Right renal cortex interstitium (tissue), 3 donors: ENCODE measurements at places on chromosomes 1 and 21.

- DNase-seq = no peak
These were observed 48.2 kb downstream of the SYT2 start for GRCh38 chr1:202662081-202662480.

DNA sequence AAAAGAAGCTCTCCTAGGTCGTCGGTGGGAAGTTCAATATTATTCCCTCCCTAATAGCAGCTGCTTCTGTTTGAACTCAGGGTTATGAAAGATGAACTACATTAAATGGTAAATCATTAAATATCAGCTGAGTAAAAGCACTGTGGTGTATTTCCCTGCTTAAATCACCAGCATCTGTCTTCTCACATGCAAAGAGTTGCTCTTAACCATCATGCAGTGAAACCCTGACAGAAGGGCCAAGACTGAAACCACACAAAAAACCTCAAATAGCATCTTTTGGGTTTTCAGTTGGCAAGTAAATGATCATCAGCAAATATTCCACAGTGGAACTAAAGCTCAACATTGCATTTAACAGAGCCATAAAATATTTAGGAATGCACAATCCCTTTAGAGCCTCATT lies 380.0 kb upstream of the ADGRL2 start:
- DNase-seq = no peak

DNA sequence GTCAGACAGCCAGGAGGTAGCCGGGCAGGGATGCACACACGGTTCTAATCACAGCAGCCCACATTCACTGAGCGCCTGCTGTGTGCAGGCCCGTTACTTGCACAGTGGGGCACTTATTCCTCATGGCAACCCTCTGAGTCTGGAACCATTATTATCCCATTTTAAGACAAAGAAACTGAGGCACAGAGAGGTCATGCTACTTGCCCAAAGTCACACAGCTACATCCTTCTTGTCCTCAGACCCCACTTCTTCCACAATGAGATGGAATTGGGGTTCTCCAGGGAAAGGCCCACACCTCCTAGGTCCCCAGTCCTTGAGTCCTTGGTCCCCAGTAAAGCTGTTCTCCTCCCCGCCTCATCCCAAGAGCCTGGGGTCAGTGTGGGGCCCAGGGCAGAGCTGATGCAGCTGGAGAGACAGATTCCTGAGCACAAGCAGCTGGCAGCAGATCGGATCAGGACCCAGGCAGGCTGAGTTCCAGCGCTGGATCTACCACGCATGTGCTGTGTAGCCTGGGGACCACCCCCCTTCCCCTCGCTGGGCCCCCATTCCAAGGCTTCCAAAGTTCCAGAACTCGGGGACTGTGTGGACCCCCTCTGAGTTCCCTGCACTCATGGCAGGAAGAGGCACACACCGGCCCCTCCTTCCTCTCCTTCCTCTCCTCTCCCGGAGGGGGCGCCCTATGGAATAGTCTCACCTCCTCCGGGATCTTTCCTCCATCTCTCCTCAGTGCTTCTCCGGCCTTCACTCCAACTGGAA lies 393.4 kb downstream of the MATN1 start:
- no peak for DNase-seq

GRCh38 chr1:79815115-79815514 lies 808.6 kb upstream of the ADGRL4 start:
- no peak for DNase-seq

- no peak for DNase-seq
These were observed 5.3 kb downstream of the SKI start for GRCh38 chr1:2233468-2233867.

DNA sequence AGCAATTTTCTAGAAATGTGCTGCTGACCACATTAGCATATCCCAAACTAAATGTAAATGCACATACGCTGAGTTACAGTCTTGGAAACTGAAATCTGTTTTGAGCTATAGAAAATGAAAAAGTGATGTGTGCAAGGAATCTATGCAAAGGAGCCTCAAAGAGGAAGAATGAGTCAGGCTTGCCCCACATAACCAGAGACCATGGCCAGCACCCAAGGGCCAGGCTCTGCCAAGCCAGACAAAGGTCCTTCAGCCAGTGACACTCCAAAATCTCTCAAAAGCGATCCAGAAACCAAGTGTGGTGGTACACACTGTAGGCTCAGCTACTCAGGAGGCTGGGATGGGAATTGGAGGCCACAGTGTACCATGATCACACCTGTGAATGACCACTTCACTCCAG lies 195.2 kb downstream of the TOMM20 start:
- DNase-seq = no peak

DNA sequence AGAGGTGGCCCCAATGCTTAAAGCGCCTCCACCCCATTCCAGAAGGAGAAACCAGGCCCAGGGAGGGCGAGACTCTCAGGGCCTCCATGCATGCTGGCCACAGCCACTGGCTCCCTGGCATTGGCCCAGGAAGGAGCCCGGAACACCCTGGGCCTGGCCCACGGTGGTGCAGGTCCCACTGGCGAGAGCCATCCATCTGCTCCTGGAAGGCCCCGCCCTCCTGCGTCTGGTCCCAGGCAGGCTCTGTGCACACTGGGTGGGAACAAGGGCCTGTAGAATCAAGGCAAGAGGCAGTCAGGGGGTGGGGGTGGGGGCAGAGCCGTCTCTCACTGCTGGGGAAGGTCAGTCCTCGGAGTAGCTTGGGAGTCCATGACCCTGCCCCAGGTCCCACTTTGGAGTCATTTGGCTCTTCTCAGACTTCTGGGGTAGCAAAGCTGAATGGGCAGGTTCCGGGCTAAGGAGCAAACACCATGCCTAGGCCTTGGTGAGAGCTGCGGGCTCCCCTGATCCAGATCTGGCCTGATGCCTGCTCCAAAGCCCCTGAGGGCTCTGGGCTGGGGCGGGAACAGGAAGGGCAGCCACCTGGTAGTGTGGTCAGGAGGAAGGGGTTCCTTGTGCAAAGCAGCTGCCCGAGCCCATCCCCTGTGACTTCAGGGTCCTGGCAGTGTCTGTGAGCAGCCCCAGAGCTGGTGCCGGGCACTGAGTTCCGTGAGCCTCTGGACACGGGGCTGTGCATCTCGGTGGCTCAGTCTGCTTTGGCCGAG lies 107.0 kb upstream of the ARHGEF16 start:
- no peak for DNase-seq

DNA sequence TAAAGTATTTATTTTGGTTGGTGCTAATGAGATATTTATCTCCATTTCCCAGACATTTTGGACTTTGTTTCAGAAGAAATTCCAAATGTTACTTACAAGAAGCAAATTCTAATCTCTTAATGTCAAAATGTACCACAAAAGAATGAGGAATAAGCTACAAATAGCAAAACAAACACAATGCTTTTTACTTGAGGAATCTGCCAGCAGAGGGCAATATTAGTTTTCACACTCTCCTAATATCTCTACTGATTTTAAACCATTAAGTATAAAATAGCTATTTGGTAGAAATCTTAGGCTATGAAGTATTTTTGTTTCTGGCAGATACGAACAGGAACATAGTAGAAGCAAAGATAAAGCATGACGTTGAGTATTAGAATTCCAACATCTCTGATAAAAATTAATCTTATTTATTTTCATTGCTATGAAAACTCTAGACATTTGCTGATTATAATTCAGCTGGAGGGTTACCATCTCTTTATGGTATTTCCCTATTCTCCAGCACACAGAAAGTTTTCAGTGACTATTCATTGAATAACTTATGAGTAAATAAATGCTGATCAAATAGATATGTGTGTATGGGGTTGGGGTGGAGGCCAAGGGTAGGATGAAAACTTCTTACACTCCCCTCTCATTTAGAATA lies 13.4 kb upstream of the HMCN1 start:
- DNase-seq = peak; percentile 57

DNA sequence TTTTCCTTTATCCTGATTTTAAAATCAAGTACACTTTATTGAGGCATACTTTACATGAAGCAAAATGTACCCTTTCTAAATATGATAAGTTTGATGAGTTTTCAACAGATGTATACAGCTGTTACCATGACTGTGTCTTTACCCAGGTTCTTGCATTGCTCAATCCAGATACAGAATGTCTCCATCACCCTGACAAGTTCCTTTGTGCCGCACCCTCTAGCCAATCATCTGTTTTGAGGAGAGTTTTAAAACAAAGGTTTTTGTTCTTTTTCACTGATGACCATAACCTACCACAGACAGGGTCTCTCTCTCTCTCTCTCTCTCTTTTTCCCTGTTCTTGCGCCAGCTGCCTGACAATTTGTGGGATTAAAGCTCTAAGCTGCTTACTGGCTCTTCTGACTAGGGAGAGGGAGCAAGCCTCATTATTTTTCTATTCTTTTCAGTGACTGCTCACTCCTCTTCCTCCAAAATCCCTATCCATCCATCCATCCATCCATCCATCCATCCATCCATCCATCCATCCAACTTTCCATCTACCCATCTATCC lies 1.2 kb upstream of the KCNE1 start:
- DNase-seq = no peak

- no peak for DNase-seq
These were observed 2.1 kb downstream of the C1orf21 start for GRCh38 chr1:184388971-184389370.

GRCh38 chr21:33286076-33286475 lies 19.9 kb downstream of the IL10RB start:
- no peak for DNase-seq

DNA sequence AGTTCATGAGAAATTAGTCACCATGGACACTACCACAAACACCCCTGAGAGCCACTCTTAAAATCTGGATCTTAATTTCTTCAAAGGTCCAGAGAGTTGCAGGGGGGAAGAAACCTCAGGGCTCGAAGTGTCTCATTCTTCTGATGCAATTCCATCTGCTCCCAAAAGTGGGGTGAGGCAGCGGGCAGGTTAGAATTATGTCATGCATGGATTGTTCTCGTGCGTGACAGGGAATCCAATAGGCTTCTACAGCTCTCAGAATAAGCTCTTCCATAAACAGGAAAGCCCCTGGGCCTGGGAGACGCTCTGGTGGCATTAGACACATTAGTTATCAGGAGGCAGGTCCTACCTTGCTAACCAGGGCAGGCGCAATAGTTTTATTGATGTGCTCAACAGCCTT lies 8.4 kb downstream of the ENO1 start:
- no peak for DNase-seq

- DNase-seq = no peak
These were observed 267.8 kb downstream of the GRIK3 start for GRCh38 chr1:36766481-36766880.

- no peak for DNase-seq
These were observed 192.4 kb downstream of the HMCN1 start for GRCh38 chr1:185926588-185926987.

- DNase-seq = peak; percentile 90
These were observed at the start of the genes ORC1 and PRPF38A for GRCh38 chr1:52404116-52404974. ORC1 (minus strand) TSS chr1:52404423; CDS start chr1:52402223, 2,200 bp downstream. PRPF38A (plus strand) TSS chr1:52404602; CDS start chr1:52404750, 148 bp downstream.

GRCh38 chr1:118485757-118486156 lies 300.7 kb upstream of the SPAG17 start:
- DNase-seq = no peak

GRCh38 chr1:32178380-32179192 lies 889 bp upstream of the TXLNA start:
- DNase-seq = no peak

DNA sequence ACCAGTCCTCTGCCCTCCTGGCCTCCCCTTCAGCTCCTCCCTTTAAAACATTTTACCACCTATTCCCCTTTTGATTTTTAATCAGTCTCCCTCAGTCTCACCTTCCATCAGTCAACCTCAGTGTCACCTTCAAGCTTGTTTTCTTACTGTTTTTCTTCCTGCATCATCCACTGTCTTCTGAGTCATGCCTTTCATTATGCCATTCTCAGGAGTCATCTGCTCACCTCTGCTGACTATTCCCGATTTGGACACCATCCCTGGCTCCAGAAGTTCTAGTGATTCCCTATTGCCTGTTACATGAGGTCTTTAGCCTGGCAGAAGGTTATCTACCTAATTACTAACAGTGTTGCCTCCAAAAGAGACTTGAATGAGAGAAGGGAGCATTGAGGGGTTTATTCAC lies 23.9 kb downstream of the NFASC start:
- DNase-seq = no peak

GRCh38 chr1:235802573-235803346 lies 63.9 kb downstream of the LYST start:
- DNase-seq = no peak

DNA sequence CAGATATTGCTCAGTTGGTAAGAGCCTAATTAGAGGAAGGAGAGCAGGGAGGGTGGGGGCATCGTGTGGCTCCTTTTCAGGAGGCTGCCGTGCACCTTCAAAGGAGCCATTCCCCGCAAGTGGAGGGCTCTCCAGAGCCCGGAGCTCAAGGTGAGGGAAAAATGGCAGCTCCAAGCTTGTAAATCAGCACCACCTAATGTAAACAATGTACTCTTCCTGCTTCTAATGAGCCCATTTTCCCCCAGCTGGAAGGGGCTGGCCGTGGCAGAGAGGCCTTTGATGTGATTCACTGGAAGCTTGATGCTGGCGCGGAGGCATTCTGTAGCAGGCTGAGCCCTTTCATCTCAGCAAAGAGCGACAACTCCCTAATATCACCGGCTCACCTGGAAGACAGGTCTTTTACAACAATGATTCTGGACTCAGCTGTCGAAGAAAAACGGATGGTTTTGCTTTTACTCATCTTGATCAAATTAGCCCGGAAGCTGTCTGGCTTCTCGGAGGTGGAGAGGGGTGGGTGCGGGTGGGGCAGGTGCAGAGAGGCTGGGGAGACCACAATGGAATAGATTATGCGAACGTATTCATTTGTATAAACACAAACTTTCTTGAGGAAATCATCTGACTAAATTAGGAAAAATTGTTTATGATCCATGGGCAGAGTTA lies 112.5 kb downstream of the RRAGC start:
- no peak for DNase-seq

- no peak for DNase-seq
These were observed 209.0 kb downstream of the DYRK1A start for GRCh38 chr21:37575580-37575979.

DNA sequence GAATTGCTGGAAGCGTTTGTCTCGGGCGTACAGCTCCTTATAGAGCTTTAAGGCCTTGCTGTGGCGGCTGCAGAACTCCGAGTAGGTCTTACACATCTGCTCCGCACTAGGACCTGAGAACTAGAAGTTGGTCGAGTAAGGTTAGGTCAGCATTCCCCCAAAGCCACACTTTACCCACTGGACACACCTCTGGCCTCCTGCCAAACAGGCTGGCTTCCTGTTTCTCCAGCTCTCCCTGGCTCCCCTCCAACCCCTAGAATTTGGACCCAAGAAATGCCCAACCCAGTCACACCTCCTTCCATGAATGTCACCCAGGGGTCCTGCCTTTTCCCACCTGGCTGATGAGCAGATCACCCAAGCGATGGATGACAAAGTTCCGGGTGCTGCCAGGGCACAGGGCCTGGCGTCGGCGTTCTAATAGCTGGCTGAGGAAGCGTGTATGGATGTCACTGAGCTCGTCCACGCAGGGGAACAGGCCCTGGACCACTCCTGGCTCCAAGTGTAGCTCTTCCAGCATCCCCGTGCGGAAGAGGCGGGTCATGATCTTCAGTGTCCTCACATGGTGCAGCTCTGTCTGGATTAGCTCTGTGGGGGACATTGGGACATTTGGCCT lies 15.6 kb downstream of the ARHGEF2 start:
- no peak for DNase-seq

GRCh38 chr21:31728952-31729351 lies 3.0 kb downstream of the SCAF4 start:
- DNase-seq = no peak

- DNase-seq = no peak
These were observed 157.9 kb upstream of the NRIP1 start for GRCh38 chr21:15222707-15223106.

GRCh38 chr1:62082456-62083363 lies 111.9 kb upstream of the L1TD1 start:
- no peak for DNase-seq
